ENCODE measurements at places on chromosomes 13 and 19. TPM values are rescaled to one million over a fixed set of nuclear protein-coding genes. Genes with fewer than 3 reads are reported as not detected.

MYO16 gene
- total RNA-seq, result not detected

- DNase-seq, result no peak
Observed at GRCh38 chr13:33868343-33868994, 50.5 kb downstream of the RFC3 start.

DNA sequence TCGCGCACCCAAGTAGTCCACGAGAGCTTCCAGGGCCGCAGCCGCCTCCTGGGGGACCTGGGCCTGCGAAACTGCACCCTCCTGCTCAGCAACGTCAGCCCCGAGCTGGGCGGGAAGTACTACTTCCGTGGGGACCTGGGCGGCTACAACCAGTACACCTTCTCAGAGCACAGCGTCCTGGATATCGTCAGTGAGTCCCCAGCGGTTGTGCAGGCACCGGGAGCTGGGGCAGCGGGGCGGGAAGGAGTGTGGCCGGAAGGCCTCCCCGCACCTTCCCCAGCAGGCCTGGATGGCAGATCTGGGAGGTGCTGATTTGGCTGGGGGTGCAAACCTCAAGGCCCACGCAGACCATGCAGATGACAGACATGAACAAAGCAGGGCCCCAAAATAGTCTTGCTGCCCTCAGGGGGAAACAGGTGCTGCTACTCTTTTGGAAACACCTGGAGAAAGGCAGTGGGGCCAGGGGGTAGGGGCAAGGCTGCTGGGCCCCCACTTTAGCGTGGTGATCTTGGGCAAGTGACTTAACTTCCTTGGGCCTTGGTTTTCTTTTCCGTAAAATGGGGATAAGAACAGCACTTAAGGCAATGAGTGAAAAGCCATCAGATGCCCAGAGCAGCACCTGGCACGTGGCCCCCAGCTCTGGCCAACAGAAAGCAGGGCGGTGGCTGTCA, 4.0 kb downstream of the MAG start:
- no peak for DNase-seq

SCAMP4 gene
- 19.0 TPM for total RNA-seq

GRCh38 chr13:114166381-114167131, 12.5 kb upstream of the CFAP97D2 start:
- no peak for DNase-seq

- DNase-seq, result no peak
Observed at GRCh38 chr19:39299404-39299803, 3.2 kb downstream of the IFNL1 start.

- DNase-seq, result no peak
Observed at GRCh38 chr13:21402586-21403307, 56.4 kb downstream of the ZDHHC20 start.

GRCh38 chr13:111387945-111388600, 67.6 kb downstream of the TEX29 start:
- no peak for DNase-seq

DNA sequence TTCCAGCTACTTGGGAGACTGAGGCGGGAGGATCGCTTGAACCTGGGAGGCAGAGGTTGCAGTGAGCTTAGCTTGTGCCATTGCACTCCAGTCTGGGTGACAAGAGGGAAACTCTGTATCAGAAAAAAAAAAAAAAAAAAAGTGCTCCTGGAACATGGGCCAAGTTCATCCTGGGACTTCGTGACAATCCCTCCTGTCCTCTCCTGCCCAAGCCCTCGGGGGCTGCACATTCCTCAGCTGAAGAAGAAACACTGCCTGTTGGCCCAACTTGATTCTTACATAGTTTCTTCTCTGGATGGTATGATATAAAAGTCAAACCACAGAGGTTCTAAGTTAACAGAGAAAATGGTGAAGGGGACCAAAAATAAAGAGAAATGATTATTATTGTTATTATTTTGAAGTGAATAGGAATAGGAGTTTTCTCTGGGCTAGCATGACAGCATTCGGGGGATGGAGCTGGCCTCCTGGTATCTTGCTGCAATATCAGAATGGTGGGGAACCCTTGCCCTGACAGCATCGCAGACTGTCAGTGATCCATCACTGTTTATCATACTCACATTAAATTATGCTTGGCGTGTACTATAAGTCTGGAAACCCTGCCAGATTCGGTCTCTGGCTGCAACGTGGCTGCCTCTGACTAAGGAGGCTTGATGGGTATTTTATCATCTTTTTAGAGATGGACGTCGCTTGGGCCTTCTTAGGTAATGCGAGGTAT, 113.7 kb upstream of the OXGR1 start:
- no peak for DNase-seq

- no peak for DNase-seq
Observed at GRCh38 chr13:29522044-29522685, 73.3 kb downstream of the SLC7A1 start.

- DNase-seq, result no peak
Observed at GRCh38 chr13:42494157-42494556, 79.8 kb upstream of the TNFSF11 start.

DNA sequence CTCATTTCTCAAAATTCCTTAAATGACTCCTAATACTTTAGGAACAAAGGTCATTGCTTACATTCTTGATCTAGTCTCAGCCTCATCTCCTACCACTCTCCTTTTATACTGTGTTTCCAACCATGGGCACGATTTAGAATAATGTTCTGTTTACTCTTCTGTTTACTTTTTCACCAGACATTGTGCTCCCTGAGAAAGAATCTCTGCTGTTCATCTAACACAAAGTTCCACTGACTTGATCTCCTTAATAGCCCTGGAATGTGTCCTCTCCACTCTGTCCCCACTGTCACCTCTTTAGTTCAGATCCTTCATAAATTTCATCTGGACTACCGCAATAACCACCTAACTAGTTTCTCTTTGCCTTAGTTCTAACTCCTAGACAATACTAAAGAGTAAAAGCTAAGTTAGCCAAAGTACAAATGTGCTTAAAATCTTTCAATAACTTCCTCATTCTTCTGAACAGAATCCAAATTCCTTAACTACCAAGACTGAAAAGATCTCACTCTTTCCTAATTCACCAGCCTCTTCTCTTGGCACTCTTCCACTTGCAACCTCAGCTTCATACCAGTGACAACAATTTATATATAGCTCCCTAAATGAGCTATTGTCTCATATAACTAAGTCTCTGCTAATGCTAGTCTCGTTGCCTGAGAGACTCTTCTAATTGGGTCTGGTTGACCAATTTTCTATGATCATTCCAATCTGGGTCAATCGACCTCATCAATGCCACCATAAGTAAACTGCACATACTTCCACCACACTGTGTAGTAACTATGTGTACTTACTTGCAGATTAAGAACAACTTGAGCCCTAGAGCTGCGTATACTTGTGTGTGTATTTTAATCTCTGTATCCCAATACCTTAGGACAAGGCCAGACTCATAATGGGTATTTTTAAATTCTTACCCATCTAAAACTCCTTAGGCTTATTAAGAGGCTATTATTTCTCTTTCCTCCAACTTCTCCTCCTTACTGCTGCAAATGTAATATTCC, 179.9 kb downstream of the VWA8 start:
- DNase-seq, result no peak

- DNase-seq, result no peak
Observed at GRCh38 chr19:8413629-8413995, 507 bp downstream of the MARCHF2 start.

- no peak for DNase-seq
Observed at GRCh38 chr13:51714663-51715168, 89.2 kb downstream of the DHRS12 start.

Data from lung microvascular endothelial cell (primary cell).